ENCODE measurements at places on chromosomes 7 and 10. TPM values are rescaled to one million over a fixed set of nuclear protein-coding genes. Genes with fewer than 3 reads are reported as not detected.

GRCh38 chr7:45514944-45515343 is 59.2 kb upstream of the ADCY1 start:
- no peak for DNase-seq

- DNase-seq, result no peak
Measured at GRCh38 chr10:86443069-86443468, 76.5 kb upstream of the GRID1 start.

Gene GPR15LG
- total RNA-seq, result 270 TPM

Gene SAP25
- 2.7 TPM for total RNA-seq

Gene NYAP1
- 0.41 TPM for total RNA-seq

DNA sequence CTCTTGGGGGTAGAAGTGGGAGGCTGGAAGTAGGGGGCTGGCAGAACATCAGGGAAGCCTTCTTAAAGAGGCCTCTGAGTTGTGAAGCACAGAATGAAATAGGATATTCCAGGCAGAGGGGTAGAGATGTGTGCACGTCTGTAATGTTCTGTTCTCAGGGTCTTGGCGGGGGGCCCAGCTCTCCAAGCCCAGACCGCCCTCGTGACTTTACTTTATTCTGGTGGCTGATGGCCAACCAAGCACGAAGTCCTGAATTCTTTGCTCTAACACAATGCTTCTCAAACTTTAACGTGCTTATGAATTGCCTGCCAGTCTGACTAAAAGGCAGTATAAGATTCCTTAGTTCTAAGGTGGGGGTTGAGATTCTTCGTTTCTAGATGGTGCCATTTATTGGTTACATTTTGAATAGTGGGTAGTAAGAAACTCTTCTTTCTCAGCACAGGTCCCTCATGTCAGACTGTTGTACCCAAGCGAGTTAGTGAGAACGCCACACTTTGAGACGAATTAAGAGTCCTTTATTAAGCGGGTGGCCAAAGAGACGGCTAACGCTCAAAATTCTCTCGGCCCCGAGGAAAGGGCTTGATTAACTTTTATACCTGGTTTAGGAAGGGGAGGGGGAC is 8.2 kb downstream of the PRXL2A start:
- peak; percentile 41 for DNase-seq

- no peak for DNase-seq
Measured at GRCh38 chr7:28083998-28084985, 96.3 kb downstream of the JAZF1 start.

GRCh38 chr10:9957351-9957750 is 1060.3 kb upstream of the CELF2 start:
- DNase-seq, result no peak

GRCh38 chr7:74282748-74283459 is 6.3 kb upstream of the CLIP2 start:
- no peak for DNase-seq

Gene LEP
- total RNA-seq, result 10.8 TPM

DNA sequence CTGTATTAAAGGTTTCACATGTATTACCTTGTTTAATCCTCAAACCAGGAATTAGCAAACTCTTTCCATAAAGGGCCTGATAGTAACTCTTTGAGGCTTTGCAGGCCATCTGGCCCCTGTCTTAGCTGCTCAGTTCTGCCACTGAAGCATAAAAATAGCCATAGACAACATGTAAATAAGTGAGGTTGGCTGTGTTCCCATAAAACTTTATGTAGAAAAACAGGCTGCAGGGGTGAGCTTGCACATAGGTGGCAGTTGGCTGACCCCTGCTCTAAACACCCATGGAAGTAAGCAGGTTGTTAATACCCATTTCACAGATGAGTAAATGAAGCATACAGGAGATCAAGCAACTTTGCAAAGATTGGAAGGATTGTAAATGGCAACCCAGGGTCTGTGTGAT is 1279.2 kb upstream of the AUTS2 start:
- DNase-seq, result no peak

Gene EGFR
- total RNA-seq, result 85.7 TPM

Gene KEL
- 0.37 TPM for total RNA-seq

- no peak for DNase-seq
Measured at GRCh38 chr7:152399344-152399743, 36.5 kb downstream of the KMT2C start.

GRCh38 chr10:3805201-3805790 is 20.3 kb upstream of the KLF6 start:
- DNase-seq, result no peak

Gene KCNH2
- total RNA-seq, result 16.2 TPM

- DNase-seq, result no peak
Measured at GRCh38 chr10:8369666-8370065, 315.2 kb downstream of the GATA3 start.

GRCh38 chr7:29177963-29178600 is 16.5 kb upstream of the CHN2 start:
- DNase-seq, result peak; percentile 33

GRCh38 chr7:28672397-28672797 is 260.1 kb downstream of the CREB5 start:
- DNase-seq, result no peak

Gene CAV2
- 28.3 TPM for total RNA-seq

Gene ZPBP
- total RNA-seq, result not detected

Gene MSMB
- total RNA-seq, result not detected

DNA sequence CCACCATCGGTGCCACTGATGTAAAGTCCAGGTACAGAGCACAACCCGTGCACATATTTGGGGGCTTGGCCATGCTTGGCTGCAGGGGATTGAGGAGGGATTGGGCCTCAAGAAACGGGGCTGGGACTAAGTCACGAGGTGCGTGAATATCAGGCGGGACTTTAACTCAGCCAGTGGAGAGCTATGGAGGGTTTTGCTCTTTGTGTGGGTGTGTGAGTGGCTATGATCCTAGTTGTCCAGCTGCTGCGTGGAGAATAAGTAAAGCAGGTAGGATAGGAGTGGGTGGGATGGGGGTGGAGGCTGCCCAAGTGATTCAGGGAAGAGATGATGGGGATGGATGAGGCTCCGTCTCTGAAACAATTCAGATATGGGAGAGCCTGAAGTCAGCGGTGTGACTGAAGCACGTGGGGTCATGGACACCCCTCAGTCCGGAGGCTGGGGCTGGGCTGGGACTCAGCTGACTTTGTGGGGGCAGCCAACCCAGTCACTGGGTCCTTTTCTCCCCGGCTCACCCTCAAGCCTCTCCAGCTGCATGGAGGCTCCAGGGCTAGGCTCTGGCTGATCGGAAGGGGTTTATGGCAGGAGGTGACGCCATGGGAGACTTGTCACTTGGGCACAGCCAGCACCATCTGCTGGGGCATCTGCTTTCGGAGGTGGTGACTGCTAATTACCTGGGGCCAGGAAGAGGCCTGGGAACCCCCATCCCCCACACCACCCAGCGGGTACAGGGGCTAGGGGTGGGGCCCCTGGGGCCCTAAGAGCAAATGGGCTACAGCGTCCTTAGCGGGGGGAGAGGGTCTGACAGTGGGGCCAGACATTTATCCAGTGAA is 1.7 kb upstream of the LFNG start:
- peak; percentile 74 for DNase-seq

GRCh38 chr7:25073451-25073850 is 51.6 kb downstream of the CYCS start:
- no peak for DNase-seq

Gene TSPAN15
- 150 TPM for total RNA-seq

DNA sequence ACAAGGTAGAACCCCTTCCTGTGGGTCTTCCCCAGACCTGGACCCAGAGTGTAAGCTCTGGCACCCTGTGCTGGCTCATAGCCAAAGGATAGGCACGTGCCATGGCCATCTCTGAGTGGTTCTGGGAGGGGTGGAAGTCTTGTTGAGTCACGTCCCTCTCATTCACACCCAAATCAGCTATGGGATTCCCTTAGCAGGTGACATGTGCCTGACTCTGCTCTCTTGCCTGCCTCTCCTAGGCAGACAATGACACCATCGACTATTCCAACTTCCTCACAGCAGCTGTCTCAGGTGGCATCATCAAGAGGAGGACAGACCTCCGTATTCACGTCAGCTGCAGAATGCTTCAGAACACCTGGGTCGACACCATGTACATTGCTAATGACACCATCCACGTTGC is 59.8 kb downstream of the C10orf120 start:
- no peak for DNase-seq

Gene AKR1D1
- total RNA-seq, result not detected

All from transverse colon (tissue), 4 donors.